ENCODE measurements at places on chromosomes 12 and 14.
A peak's percentile ranks its signal among the peaks of the same experiment; 100 is the strongest.

GRCh38 chr14:104356020-104356737, 217.8 kb downstream of the KIF26A start:
- no peak for DNase-seq

DNA sequence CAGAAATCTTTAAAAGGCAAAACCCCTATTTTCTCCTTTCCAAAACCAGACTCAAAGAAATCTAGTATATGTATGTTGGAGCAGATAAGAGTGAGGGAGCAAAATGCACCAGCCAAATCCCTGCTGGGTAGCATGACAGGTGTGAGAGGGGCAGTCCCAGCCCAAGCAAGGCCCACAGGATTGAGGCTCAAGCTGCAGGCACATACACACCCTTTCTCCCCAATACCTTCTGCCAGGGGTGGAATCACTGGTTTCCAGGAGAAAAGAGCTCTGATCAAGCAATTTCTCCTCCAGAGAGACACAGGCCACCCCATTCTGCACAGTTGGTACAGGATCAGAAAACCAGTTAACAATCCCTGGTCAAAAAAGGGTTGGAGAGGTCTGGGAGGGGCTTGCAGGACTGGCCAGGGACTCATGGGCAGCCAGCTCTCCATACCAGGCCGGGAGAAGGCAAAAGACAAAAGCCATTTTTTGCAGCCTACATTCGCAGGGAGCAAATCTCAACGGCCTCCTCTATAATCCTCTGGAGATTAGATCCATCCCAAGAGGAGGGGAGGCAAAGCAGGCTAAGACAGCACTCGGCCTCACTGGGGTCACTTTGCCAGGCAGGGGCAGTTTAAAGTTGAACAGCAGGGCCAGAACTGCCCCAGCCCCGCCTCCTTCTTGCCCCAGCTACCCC, 2.1 kb downstream of the KMT2D start:
- no peak for DNase-seq

- DNase-seq: no peak
Measured at GRCh38 chr14:73884438-73885190, 2.0 kb upstream of the ZNF410 start.

DNA sequence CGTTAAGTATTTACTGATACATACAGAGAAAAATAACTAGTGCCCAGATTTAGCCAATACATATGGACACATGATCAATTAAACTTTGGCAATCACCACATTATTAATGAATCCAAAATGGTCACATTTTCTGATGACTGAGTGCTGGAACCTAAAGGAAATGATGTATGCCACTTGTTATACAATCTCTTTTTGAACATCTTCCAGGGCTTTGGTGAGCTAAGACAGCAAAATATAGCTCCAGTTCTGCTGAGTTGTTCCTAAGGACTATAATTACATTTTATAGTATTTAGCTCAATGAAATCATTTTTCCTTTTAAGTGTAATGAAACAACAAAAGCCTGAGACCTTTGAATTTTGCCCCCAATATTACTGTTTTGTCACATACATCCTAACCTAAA, 329.1 kb upstream of the ATP2B1 start:
- DNase-seq: no peak

GRCh38 chr14:73916324-73916723, 29.7 kb downstream of the ZNF410 start:
- DNase-seq: no peak

DNA sequence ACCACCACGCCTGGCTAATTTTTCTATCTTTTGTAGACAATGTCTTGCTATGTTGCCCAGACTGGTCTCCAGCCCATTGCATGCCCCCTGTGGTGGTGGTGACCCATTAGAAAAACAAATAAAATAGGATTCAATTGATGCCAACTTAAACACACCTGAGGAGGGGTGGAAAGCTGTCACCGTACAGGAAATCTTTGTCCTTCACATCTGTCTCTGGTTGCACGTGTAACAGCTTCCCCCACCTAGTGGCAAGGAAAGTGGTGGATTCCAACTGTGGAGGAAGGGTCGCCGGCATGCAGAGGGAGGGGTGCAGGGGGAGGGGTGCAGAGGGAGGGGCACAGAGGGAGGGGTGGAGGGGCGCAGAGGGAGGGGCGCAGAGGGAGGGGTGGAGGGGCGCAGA, 26.1 kb upstream of the GPR68 start:
- DNase-seq: no peak

- DNase-seq: no peak
Measured at GRCh38 chr14:105023144-105023543, 2.3 kb upstream of the CDCA4 start.

DNA sequence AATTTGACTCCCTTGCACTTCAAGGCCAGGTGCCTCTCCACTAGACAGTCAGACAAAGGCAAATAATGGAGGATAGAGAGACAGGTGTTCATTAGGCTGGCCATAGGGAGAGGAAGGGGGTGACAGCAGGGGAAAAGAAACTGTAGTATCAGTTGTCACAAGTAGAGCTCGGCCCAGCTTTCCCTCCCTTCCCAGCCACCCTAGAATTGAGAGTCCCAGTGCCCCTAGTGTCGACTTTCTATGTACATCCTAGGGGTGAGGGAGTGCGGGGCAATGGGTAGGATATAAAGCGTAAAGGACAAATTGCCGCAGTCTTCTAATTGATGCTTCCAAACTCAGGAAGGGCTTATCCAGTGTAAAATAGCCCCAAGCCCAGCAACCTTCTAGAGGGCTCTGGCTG, 39.0 kb downstream of the BAZ2A start:
- no peak for DNase-seq

- DNase-seq: no peak
Measured at GRCh38 chr14:39145266-39145966, 24.7 kb downstream of the TRAPPC6B start.

DNA sequence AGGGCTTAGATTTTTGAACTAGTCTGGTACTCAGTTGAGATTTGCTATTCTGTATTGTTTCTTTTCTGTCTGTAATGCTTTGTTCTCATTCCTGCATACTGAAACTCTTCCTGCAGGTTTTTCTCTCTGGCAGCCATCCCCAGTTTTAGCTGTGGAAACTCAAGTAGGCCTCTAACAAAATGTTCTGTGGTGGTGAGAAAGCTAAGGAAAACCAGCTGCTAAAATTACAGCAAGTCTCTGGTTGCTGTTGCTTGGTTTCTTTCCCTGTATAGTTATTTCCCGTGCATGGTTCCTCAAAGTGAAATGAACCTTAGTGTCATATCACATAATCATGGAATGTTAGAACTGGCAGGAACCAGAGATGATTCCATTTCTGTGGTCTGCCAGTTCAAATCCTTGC, 442.5 kb downstream of the NRXN3 start:
- DNase-seq: peak; percentile 75

DNA sequence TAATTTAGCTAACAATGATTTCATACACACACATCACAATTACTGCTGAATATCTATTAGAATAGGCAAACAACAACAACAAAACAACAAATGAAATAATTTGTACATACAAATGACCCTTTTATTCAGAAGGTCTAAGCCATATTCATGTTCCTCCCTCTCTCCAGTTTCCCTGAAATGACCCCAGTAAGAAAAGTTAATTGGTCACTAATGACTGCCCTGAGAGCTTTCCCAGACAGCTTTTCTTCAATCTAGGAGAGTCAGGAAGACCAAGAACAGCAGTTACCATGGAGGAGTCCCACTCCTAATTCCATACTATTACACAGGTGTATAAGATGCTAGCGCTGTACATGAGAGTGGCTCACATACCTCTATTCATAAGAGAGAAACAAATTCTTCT, 121.2 kb upstream of the GRIP1 start:
- no peak for DNase-seq

- no peak for DNase-seq
Measured at GRCh38 chr14:101113108-101113612, 209.6 kb upstream of the RTL1 start.

DNA sequence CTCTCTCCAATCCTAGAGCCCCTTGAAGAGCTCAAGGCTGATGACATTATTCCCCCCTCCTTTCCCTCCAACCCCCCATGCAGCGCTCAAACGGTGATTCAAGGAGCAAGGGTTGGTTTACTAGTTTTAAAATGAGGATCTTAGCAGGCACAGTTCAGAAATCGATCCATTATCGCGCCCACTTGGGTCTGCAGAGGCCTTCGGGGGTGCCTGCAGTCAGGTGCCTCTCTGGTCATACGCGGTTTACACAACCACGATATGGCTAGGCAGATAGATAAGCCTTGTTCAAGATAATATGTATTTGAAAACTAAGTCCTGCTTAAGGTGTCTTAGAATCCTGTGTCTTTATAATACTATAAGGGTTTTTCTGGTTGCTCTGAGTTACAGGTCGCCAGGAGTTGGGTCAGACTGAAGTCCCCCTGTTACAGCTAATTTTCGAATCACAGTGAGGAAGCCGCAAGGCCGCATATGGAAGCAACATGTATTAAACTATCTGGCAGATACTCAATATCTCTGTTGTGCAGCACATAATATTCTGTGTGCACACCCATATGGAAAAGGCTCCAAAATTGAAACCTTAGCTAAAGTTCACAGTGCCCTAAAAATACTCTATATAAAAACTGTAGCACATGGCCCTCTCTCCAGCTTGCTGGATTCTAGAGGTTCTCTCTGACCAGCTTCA, 10.0 kb downstream of the BHLHE41 start:
- DNase-seq: peak; percentile 58

GRCh38 chr12:130831246-130831645, 7.8 kb downstream of the STX2 start:
- no peak for DNase-seq
